ENCODE measurements at places on chromosomes 1 and 21.

DNA sequence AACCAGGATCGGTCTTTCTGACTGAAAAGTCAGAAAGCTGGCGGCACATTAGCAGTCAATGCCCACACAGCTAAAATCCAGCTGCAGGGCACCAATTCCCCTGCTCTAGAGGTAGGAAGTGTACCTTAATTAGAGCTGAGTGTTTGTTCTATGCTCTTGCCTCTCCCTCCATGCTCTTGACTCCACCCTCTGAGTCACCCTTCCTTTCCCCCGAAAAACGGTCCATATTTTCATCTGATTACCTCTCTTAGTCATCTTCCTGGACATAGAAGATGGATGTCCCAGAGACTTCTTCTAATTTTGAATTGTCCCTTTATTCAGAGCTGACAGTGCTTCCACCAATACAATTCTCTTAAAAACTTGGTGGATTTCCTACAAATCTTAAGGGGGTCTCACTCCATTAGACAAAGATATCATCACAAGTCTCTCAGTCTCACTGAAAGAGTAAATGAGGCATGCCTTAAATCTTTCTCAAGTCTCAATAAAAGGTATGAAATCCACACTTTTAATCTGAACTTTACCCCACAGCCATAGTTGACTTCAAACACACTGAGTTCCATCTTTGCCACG is 44.1 kb upstream of the SLC19A1 start:
- DNase-seq = no peak

DNA sequence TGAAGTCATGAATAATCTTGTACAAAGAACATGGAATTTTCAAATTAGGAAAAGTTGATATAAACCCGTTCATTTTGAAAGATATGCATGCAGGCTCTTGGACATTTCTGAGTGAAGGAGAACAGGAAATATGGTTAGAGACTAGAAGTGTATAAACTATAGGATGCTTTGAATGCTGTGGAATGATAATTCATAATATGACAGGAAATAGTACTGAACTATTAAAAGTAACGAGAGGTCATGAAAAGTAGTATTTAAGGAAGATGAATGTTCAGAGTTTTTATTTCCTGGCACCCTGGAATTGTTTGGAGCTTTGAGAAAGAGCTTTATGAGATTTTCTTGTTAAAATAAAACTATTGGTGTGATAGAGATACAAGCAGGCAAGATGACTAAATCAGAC is 18.7 kb upstream of the CRB1 start:
- no peak for DNase-seq

DNA sequence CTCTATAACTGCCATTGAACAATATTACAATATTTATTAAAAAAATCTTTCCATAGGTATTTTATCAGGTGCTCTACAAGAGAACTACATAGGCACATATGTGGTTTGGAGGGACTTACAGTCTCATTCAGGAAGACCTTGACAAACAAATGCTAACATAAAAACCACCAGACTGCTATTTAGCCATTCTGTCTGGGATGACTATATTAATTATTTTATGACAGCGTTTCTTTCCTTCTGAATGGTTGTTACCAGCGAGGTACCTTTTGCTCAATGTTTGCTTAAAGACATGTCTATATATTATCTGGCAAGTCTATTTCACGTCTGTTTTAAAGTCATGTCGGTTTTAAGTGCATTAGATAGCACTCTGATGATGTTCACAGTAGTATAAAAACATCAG is 69.7 kb downstream of the RUNX1 start:
- DNase-seq = no peak

- no peak for DNase-seq
Observed at GRCh38 chr1:115296981-115297380, 41.1 kb downstream of the NGF start.

DNA sequence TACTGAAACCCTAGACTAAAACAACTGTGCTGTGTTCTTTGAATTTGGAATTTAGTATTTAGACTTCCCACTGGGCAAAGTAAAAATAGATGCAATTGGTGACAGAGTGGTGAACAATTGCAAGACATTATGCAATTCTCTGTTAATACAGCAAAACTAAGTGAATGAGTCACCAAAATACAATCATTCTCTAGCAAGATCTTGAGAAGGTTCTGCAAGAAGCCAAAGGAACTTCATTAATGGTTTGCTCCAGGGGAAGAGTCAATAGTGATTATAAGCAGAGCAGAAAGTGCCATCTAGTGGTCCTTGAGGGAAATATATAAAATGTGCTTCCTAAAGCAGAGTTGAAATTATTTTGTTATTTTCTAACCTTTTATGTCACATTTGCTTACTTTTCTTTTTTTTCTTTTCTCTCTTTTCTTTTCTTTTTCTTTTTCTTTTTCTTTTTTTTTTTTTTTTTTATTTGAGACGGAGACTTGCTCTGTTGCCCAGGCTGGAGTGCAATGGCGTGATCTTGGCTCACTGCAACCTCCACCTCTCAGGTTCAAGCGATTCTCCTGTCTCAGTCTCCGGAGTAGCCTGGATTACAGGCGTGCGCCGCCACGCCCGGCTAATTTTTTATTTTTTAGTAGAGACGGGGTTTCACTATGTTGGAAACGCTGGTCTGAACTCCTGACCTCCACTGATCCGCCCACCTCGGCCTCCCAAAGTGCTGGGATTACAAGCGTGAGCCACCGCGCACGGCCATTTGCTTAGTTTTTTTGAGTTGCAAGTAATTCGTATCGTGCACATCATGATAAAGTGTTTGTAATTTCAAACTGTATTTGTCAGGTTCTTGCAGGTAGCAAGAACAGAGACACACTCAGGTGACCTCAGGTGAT is 99.2 kb downstream of the CTH start:
- no peak for DNase-seq
